ENCODE measurements at places on chromosomes 5 and 9.

DNA sequence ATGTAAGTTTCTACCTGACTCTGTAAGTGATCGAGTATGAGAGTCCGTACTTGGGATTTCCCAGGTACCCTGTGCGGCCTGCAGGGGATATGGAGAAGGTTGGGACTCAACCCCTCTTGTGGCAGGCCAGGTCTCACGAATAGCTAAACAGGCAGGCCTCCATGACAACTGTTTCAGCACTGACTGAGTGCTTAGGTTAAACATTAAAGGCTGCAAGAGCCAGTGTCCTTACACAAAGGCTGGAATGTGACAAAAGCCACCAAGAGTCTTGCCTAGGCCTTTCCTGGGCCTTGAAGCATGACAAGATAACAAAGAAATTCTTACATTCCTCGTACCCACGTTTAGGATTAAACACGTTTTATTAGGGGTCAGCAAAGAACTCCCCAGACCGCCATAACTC is 58.6 kb downstream of the THBS4 start:
- DNase-seq = no peak

DNA sequence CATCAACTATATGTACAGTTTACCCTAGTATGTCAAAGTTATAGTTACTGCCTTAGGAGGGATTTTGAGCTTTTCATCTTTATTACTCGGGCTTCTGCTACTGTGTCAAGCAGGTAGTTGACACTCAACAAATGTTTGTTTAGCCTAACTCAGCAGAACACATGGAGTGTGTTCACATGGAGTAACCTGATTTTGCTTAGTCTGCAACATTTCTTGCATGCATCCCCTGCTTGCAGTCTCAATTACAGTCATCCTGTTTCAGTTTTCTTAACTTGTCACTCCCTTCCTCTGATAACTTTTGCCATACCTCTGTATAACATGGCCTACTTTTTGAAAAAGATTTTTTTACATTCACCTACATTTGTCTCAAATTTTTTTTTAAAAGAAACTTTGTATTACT is 135.5 kb downstream of the NMUR2 start:
- no peak for DNase-seq

DNA sequence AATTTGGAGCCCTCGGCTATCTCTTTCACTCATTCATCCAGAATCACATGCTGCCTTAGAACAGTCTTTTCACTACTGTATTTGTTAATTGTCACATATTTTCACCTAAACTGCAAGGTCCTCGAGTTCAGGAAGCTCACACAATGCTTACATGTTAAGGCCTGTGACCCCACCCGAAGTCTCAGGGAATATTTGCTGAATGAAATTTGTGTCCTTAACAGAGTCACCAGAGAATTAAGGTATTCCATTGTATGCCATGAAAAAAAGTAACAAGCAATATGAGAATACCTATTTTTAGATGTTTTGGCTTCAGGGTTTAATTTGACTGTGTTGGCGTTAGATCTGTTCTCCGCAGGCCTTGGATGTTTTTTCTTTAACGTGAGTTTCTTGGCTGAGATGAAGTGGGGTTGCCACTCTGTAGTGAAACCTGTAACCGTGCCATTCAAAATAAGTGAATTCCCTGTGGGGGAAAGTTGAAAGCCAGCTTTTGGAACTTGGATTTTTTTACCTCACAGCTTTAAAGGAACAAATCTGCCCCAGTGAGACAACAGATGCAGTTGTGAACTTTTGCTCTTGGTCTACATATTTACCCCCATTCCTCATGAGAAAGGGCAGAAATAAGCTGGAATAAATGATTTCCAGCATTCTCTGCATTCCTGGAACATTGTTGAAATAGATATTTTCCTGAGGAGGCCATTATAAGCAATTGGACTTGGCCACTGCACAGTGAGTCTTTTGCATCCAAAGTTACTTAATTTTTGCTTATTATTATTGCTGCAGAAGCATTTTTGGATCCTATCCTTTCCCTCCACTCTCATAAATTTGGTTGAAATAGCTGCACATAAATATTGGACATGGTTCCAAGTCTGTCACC is 35.9 kb upstream of the FBP1 start:
- DNase-seq = no peak

DNA sequence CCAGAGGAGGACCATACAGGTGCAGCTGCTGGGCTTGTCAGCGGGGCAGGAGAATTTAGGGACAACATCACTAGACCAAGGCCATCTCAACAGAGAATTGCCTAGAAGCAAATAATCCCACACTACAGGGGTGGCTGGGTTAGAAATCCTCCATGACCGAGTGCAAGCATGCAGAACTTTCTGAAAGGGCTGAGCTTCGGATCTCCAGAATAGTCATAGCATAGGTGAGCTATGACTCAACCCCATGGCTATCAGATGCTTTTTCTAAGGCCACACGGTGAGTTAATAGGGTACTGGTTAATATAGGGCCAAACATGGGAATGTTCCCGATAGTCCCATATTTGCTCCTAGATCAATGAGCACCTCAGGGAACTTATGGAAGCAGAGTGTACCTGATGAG is 4.2 kb downstream of the KCNIP1 start:
- no peak for DNase-seq

DNA sequence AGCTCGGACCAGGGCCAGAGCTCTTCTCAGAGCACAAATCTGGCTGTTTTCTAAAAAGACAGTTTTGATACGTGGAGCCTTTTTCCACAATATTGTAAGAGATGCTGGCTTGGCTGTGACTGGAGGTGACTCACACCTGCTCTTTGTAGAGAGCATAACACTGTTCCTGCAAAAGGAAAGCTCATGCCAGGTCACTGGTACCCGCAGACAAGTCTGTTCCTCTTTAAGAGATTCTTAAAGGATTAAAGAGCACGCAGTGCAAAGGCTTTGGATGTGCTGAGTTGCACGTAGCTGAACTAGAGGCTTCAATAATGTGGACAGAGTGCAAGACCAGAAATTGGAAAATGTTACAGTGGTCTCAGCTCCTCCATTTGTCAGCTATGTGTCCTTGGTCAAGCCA is 19.0 kb downstream of the ACTL7B start:
- no peak for DNase-seq

DNA sequence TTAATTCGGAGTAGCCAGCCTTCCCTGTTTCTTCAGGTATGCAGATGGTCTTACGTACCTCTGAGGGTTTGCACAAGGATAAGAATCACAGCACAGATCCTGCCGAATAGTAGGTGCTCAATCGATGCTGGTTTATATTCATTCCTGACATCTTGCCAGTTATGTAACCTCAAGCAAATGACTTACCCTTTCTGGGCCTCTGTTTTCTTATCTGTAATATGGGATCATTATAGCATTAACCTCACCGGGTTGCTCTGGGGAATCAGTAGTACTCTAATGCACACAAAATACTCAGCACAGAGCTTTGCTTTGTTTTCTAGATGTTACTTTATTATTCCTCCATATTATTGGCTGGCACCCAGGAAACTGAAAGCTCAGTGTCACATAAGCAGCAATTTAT is 7.7 kb upstream of the NR5A1 start:
- DNase-seq = no peak

GRCh38 chr5:142725231-142726187 is 39.6 kb upstream of the FGF1 start:
- no peak for DNase-seq

DNA sequence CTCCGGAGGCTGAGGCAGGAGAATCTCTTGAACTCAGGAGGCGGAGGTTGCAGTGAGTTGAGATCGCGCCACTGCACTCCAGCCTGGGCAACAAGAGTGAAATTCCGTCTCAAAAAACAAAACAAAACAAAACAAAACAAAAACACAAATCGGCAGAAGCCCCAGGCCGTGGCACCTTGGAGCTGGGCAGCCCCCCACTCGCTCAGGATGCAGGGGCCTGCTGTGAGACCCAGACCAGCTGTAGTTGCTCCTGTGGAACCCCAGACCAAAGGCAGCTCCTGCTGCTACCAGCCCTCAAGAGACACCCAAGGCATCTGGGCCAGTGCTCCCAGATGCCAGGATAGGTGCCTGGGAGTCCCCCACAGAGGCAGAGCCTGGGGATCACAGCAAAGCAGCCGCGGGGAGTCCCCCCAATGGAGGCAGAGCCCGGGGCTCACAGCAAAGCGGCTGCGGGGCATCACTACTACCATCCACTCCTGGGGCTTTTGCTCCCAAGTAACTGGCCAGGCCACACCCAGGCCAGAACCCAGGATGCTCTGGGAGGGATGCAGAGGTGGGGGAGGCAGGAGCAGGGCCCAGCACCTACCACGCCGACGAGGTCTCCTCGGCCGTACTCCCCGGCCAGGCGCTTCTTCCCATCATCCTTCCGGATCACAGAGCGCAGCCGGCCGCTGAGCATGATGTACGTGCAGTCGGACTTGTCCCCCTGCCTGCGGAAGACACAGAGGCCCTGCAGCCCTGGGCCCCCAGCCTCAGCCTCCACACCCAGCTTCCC is 37.7 kb upstream of the NSMF start:
- no peak for DNase-seq

- DNase-seq = no peak
These were observed 113.8 kb downstream of the RAPGEF6 start for GRCh38 chr5:131521252-131521651.

DNA sequence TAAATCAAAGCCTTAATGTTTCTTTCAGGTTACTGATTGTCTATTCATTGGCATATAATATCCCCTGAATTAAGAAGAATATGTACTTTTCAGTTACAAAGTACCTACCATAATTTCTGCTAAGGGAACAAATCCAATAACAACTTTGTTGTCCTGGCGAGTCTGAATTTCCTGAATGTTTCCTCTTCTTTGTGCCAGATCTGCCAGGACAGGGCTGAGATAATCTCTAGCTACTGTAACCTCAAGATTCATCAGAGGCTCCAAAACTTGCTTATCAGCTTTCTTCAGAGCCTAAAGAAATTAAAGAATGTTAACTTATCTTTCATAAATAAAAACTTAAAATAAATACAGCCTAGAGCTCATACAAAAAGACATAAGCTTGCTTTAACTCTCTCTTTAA is 37.2 kb downstream of the HEXB start:
- no peak for DNase-seq
